ENCODE measurements at places on chromosomes 2 and 18.

GRCh38 chr2:80530442-80531064 is 226.0 kb upstream of the LRRTM1 start:
- no peak for DNase-seq

DNA sequence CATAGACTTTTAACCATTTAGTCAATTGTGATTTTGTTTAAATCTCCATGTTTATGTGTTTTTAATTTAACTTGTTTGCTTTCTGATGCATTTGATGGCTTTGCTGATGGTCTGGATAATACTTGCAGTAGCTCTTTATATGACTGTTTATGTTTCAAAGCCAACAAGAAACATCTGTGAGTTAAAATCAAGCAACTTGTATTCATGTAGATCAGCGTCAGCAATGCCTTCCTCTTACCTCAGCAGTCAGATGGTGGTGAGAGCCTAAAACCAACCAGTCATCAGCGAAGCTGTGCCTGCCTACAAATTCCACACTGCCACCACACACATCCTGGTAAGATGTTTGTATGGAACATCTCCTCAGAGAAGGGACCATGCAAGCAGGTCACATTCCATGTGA is 231.9 kb downstream of the PTGR3 start:
- no peak for DNase-seq

GRCh38 chr2:207473049-207473930 is 56.5 kb upstream of the CREB1 start:
- DNase-seq, result peak; percentile 28

DNA sequence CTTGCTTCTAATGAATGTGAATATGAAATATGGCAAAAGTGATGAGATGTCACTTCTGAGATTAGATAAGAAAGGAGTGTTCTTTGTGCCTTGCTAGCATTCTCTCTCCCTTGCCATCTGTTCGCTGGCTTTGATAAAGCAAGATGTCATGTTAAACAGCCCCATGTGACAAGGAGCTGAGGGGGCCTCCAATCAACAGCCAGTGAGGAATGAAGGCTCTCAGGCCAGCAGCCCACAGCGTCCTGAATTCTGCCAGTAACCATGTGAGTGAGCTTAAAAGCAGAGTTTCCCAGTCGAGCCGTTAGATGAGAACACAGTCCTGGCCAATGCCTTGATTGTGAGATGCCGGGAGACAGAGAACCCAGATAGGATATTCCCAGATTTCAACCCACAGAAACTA is 198.8 kb downstream of the IRS1 start:
- no peak for DNase-seq

- no peak for DNase-seq
Measured at GRCh38 chr2:126776255-126776654, 120.3 kb downstream of the GYPC start.

- no peak for DNase-seq
Measured at GRCh38 chr2:227565080-227565479, 33.6 kb upstream of the SCYGR2 start.

DNA sequence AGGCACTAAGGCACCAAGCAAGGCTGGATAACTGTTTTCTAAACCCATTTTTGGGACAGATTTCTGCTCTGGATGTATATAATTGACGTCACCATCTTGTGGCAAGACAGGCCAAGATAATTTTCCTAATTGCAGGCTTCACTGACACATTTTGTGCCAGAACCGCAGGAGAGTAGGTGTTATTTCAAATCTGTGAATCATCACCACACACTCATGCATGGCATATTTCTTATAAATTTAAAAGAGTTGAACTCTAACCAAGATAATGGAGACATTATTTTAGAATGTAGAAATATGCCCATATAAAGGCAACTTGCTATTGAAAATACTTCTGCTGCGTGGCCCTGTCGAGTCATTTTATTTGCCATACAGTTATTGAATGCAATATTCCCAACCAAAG is 68.3 kb upstream of the ACYP2 start:
- DNase-seq, result peak; percentile 11

DNA sequence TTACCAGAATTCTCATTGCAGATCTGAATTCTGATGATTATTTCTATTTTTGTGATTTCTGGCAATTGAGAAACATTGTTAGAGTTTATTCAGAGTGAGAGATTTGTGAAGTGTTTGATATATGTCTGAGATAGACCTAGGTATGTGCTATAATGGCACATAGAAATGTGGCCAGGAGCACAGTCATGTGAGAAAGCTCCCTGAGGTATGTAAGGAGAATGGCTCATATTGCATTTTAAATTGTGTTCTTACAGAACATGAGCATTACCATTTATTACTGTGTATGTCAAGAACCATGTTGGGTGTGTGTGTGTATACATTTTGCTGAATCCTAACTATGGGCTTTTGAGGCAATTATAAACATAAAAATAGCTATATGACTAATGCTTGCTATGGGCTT is 101.2 kb downstream of the RAPGEF4 start:
- DNase-seq, result no peak

- no peak for DNase-seq
Measured at GRCh38 chr2:205556357-205556756, 125.9 kb upstream of the NRP2 start.

All from NCI-H226 (cell line).